ENCODE measurements at places on chromosomes 5 and 9.

DNA sequence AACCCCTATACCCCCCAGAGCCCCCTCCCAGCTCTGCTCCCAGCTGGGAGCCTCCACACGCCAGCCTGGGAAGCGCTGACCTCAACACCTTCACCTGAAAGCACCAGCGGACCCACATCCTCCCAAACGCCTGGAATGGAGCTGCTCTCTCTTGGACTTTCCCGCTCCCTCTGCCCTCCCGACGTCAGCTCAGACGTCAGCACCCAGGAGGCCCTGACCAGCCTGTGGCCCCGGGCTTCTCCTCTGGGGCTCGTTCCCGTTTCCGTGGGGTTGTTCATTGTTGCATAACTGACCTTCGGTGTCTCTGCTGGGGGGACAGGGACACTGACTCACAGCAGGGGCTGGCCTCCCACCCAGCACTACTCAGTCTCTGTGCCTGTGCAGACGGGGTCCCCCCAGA, 35.0 kb upstream of the SLC6A3 start:
- DNase-seq: no peak

GRCh38 chr5:156836846-156837245, 13.2 kb upstream of the PPP1R2B start:
- no peak for DNase-seq

GRCh38 chr5:148912714-148913398, 86.4 kb downstream of the ADRB2 start:
- DNase-seq: no peak

GRCh38 chr9:88272986-88273385, 115.3 kb upstream of the SPIN1 start:
- DNase-seq: no peak

GRCh38 chr5:150670948-150671310, 9.9 kb downstream of the MYOZ3 start:
- no peak for DNase-seq

DNA sequence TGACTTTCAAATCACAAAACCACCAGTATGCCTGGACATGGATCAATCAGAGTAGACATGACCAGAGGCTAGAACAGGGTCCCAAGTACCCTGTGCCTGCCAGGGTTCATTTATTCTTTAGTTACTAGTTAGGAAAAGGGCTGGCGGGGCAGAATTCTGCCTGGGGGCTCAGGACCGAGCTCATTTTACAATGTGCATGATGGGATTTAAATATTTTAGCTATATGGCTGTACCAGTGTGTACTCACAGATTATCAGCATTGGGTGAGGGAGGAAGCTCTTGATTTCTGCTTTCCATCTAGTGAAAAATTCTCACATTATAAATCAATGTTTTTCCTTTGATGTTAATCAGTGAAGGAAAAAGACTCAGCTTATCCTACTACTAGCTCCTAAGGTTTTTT, 1511.1 kb downstream of the EFNA5 start:
- no peak for DNase-seq

GRCh38 chr5:123545506-123545905, 33.5 kb downstream of the CSNK1G3 start:
- peak; percentile 34 for DNase-seq

DNA sequence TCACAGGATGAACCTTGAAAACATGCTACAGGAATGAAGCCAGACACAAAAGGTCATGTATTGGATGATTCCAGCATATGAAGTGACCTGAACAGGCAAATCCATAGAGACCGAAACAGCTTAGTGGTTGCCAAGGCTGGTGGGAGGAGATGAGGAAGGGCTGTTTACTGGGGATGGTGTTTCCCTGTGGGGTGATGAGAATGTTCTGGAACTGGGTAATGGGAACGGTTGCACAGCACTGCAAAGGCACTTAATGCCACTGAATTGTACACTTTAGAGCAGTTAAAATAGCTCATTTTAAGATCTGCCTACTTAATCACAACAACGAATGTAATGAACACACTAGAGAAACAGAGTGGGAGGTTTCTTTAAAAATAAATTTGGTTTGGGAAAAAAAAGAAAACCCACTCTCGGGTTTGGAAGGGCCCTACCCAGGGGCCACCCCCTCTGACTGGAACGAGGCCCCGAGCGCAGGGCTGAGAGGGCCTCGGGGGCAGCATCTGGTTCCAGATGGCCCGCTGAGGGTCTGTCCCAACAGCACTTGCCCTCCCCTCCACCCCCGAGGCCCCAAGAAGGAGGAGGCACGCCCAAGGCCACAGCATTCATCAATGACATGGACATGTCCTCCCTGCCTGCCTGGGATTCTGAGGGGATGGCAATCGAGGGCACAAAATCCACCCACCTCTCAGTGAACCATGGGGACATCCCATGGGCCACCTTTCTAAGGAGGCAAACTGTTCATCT, 31.7 kb downstream of the SARDH start:
- no peak for DNase-seq

- DNase-seq: no peak
These were observed 5.9 kb downstream of the FAM193B start for GRCh38 chr5:177548495-177548894.

DNA sequence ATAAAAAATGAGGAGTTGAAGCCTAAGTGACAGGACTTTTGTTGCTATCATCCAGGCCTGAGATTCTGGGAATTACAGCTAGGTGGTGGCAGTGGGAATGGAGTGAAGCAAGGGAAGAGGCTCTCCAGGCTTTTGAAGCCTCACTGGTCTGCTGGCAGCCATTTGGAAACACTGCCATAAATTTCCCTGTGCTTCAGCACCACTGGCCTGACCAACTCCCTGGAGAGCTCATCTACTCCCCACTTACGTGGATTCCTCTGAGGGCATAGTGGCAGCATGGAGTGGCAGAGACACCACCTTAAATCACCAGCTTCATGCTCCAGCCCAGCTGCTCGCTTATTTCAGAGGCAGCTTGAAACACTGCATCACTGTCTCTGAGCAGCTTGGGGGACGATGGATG, 518.2 kb downstream of the TLR4 start:
- no peak for DNase-seq

GRCh38 chr9:120914953-120915352, 11.6 kb downstream of the TRAF1 start:
- DNase-seq: no peak

DNA sequence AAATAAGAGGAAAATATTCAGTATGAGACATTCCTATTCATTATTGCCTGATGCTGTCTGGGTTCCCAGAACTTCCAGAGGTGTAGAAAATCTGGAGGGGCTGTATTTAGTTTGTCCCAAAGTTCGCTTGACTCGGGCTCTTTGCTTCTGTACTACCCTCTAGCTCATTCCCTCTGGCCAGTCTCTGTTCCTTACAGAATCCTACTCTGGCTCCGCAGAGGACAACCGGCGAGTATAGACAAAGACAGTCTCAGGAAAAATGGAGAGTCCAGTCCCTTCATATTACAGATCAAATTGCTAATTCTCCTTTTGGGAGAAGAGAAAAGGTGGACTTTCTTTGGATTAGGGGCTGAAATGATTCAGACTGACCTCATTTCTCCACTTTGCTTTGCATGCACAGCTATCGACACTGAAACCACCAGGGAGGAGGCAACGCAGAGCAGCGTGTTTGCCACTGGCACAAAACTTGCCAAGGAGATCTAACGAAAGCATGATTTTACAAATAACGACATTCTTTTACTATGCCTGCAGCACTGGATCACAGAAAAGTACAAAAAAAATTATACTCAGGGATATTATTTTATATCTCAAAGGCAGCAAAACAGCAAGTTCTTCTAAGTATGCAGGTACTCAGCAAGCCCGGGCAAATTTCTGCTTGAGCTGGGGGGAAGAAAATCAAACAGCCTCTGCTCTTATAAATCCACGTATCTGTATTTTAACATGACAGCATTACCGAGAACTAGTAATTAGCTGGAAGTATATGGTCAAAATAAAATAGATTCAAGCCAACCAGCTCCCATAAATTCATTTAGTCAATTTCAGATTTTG, 279.7 kb downstream of the NPR3 start:
- DNase-seq: no peak

DNA sequence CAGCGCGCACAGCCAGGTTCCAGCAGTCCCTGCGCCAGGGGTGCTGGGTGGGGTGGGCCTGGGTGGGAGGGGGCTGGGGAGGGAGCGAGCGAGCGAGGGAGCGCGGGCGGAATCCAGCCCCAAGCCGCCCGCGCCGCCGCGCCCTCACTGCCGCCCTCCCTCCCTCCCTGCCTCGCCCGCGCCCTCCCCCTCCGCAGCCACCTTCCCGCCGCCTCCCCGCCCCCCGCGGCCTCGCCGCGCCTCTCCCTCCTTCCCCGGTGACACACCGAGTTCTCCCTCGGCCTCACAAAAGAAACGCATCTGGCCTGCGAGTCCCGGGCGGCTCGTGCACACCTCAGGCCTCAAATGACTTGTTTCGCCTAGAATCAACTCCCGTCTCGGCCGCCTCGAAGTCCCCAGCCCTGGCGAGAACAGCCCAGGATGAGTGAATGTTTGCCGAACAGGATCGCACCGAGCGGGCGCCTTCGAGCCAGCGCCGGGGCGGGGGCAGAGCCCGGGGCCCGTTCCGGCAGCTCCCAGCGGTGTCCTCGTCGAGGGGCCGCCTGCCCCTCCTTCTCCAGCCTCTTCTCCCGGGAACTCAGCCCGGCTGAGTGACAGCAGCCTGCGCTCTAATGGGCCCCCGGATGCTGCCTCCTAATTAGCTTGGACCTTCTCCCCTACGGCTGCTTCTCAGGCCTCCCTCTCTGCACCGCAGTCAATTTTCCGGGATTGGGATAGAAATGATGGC, 371 bp upstream of the PITX1 start:
- peak; percentile 39 for DNase-seq

DNA sequence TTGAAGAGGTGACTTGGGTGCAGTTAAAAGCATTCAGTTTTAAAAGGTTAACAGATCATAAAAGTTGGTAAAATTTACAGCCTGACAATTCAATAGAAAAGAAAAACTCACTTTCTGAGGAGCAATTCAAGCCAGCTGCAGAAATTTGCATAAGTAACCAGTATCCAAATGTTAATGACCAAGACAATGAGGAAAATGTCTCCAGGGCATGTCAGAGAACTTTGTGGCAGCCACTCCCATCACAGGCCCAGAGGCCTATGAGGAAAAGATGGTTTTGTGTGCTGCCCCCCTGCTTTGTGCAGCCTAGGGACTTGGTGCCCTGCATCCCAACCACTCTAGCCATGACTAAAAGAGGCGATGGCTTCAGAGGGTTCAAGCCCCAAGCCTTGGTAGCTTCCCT, 1406.5 kb upstream of the ACO1 start:
- no peak for DNase-seq

GRCh38 chr9:107638521-107639310, 149.1 kb upstream of the KLF4 start:
- DNase-seq: peak; percentile 4

DNA sequence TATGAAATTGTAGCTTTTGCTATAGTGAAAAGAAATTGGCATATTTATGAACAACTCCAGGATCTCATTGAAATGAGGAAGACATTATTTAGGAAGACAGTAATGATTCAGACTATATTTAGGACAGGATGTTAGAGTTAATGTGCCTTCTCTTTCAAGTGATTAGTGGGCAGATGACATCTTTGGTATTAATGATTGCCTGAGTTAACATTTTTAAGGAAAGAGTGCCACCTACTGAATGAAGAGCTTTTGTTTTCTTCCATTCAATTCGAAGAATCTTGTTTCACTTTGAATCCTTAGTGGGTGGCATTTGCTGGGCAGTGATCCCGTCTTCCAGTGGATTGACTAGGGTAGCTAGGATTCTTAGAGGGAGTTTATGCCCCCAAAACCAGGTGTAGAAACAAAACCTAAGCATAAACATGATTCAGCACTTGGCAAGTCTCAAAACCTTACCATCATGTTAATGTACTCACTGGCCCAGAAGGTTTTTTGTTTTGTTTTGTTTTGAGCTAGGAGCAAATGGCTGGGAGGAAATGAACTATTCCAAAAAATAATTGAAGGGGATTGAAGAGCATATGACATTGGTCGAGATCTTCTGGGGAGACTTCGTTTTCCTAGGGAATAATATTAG, 23.2 kb downstream of the MAP3K1 start:
- DNase-seq: peak; percentile 79

DNA sequence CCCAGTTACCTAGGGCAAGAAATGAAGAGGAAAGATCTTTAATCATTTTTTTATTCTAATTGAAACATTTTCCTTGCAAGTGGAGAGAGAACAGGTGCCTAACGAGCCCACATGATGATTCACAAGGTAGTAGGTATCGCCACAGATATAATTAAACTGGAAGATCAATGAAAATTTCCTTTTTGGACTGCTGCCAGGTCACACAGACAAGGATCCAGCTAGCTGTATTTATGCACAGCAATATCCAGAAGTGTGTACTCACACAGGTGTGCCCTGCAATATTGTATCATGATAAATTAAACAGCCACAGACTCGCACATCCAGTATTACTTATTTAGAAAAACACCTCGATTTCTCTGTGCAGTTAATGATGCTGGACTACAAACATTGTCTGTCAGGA, 294.0 kb upstream of the SMARCA2 start:
- DNase-seq: no peak

DNA sequence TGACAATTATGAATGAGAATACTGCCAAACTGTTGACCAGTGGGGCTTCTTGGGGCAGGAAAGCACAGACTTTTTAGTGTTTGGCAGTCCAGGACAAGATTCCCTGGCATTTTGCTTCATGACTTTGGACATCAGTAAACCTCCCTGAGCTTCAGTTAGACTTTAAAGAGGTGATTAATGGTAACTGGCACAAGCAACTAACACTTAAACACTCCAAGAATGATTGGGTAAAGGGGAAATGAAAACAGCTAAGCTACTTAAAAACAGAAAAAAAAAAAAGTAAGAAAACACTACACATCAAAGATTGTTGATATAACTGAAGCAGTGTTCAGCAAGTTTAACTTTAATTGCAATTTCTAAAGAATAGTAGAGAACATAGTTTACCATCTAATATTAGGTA, 13.4 kb downstream of the PAIP1 start:
- no peak for DNase-seq

- peak; percentile 25 for DNase-seq
These were observed 18.8 kb downstream of the COL5A1 start for GRCh38 chr9:134660407-134660806.

- no peak for DNase-seq
These were observed 10.2 kb upstream of the GABRP start for GRCh38 chr5:170773024-170773985.

DNA sequence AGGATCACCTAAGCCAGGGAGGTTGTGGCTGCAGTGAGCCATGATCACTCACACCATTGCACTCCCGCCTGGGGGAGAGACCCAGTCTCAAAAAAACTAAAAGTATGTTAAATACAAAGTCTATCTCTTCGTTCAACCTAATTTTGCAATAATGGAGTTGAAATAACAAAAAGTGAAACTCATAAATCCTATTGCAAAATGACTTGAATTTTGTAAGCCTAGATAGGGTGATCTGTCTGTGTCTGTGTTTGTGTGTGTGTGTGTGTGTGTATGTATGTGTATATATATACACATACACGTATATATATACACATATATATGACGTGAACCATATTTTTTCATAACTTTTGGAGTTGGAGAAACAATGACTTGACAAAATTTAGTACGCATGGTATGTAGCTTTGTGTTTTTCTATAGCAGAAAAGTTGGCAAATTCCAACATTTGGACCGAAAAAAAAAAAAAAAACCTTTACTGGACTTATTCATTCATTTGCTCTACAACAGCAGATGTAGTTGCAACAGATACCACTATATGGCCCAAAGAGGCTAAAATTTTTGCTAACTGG, 76.9 kb upstream of the CDH6 start:
- DNase-seq: no peak

All from erythroblast (primary cell).